Activated CD4-positive, alpha-beta T cell treated with anti-CD3 and anti-CD28 coated beads, Interleukin-2, amount 10 ng/mL, durations not matched to agents 7 days and 5 days (primary cell): ENCODE measurements at places on chromosomes 11 and 22.
A peak's percentile ranks its signal among the peaks of the same experiment; 100 is the strongest.

DNA sequence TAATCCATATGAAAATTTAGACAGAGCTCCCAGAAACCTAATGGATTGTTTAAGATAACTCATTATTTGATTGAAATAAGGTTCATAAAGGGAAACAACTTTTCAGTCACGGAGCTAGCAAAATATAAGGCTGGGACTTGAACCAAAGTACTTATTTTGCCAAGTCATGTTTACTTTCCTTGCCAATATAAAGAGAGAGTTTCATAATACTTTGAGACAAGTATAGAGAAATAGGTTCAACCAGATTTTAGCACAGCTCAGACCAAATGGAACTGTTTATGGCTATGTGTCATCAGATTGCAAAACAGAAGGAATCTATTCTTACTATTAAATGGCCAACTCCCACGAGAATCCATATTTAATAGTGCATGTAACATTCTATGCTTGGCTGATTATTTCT, 1517.5 kb upstream of the TENM4 start:
- DNase-seq: no peak

DNA sequence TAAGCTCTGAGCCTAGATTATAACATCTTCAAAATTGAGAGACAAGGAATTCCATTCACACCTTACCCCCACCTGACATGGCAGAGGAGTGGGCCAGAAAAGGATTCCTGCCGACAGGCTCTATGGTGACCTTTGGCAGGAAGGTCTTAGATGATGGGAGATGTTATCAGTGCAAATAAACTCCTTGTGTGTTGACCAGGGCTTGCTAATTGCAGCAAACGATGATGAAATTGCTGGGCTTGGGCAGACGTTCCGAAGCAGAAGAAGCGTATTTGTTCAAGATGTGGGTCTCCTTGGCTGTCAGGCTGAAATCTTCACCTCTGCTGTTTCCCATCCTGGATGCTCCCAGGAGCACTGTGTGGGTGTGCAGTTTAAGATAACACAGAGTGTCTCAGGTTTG, 183.7 kb upstream of the CADM1 start:
- DNase-seq: no peak

DNA sequence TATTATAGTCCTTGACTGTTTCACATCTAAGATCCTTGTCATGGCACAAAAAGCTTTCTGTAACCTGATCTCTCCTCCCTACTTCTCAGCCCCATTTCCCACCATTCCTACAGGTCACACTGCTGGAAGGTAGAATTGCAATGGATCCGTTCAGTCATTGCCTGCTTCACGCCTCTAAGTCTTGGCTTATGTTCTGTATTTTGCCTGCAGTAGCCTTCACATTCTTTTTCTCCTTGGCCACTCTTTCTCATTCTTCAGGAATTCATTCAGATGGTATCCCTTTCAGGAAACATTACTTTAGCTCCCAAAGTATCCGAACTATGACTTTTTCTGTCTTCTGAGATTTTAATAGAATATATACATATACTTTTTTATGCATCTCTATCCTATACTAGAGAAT, 731.5 kb downstream of the NTM start:
- DNase-seq: no peak

- DNase-seq: no peak
Measured at GRCh38 chr11:117573326-117573725, 223.7 kb downstream of the DSCAML1 start.

GRCh38 chr11:68997124-68997994, 15.7 kb downstream of the MRGPRF start:
- no peak for DNase-seq

DNA sequence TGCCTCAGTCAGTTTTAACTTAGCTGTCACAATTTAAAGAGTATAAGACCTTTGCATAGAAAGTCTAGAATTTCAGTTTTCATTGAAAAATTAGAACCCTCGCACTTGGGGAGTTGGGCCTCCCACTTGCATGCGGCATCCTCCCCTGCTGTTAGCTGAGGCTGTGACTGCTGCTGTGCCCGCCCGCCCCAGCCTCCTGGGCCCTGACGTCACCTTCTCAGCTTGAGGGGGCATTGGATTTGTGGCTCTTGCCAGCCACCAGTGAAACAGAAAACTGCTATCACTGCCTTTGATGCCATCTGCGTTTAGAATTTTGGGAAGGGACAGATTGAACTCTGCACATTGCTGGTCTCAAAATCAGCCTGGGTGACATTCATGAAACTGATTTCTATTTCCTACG, 108.7 kb downstream of the CTTN start:
- DNase-seq: no peak

- DNase-seq: no peak
Measured at GRCh38 chr11:80477178-80477577, 1036.3 kb upstream of the TENM4 start.

GRCh38 chr11:75563978-75564552, 2.0 kb downstream of the SERPINH1 start:
- no peak for DNase-seq

DNA sequence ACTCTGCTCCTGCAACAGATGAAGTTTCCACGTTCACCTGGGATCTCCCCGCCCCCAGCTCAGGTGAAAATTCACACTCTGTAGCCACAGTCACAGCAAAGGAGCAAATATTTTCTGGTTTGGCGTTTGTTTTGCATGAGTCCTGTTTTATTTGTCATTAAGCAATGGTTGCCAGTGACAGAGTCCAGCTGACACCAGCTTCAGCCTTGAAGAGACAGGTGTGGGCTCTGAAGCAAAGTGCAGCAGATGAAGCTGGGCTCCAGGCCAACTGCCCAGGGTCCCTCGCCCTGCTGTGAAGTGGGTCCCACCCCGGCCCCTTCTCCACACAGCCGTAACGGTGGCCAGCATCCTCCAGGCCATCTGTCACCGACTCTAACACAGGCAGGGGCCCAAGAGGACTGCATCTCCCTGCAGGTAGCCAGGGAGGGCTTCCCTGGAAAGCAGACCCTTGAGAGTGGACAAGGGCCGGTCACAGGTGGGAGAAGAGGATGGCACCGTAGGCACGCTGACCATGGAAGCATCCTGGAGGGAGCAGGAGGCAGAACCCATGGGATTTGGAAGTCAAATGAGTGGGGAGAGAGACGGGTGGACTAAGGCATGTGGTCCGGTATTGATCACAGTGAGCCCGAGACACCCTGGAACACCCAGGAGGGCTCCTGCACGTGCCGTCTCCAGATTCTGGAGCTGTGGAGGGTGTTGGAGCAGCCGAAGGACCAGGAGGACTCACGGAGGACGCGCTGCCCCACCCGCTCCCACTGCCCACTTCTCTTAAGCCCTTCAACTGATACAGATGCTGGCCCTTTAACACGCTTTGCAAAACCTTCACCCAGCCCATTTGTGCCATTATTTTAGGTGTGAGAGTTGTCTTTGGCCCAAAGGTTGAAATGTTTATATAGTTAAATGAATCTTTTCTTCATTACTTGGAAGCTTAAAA, 294.5 kb downstream of the BRD1 start:
- DNase-seq: no peak

- DNase-seq: no peak
Measured at GRCh38 chr22:26377170-26377830, 51.8 kb upstream of the ASPHD2 start.

GRCh38 chr22:23093051-23093788, 22.9 kb downstream of the GNAZ start:
- no peak for DNase-seq

DNA sequence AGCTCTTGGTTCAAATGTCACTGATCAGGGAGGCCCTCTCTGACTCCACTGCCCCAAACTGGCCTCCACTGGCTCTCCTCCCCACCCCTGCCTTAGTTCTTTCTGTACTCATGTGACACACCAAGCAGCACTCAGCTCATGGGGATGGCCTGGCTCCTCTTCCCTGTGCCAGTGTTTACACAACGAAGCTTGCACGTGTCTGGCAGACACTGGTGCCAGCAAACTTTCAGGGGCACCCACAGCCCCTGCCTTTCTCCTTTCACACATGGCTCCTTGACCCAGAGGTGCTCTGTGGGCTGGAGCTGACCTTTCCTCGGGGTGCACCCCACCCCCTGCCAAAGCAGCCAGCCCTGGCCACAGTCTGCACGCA, 37.6 kb upstream of the PARVG start:
- no peak for DNase-seq

- DNase-seq: no peak
Measured at GRCh38 chr22:38032681-38033521, 24.3 kb upstream of the PICK1 start.

- DNase-seq: no peak
Measured at GRCh38 chr11:64854534-64855502, 10.4 kb upstream of the CDC42BPG start.

GRCh38 chr11:116172156-116172555, 600.6 kb downstream of the BUD13 start:
- DNase-seq: no peak

- no peak for DNase-seq
Measured at GRCh38 chr11:128455766-128456165, 131.6 kb downstream of the ETS1 start.

GRCh38 chr11:73240190-73240781, 22.2 kb downstream of the P2RY2 start:
- DNase-seq: no peak

- peak; percentile 31 for DNase-seq
Measured at GRCh38 chr11:47399860-47400767, 8.3 kb upstream of the SLC39A13 start.

- peak; percentile 76 for DNase-seq
Measured at GRCh38 chr11:76807206-76807875, 24.2 kb downstream of the TSKU start.

DNA sequence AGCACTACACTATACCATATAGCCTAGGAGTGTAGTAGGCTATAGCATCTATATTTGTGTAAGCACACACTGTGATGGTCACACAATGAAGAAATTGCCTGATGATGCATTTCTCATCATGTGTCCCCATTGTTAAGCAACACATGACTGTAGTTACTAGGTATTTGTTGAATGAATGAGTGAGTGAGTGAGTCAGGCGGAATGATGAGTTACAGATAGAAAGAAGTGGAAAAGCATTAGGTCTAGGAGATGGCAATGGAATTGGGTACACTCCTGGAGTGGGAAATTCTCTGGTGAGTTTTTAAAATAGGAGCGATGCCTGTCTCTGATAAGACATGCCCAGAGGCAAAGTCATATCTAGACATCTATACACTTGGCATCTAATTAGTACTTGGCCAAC, 160.5 kb upstream of the TBCEL start:
- DNase-seq: no peak

GRCh38 chr11:112778877-112779266, 182.3 kb upstream of the NCAM1 start:
- DNase-seq: no peak

- no peak for DNase-seq
Measured at GRCh38 chr11:74248469-74248868, 63.0 kb downstream of the P4HA3 start.

GRCh38 chr11:10450462-10451425, 4.3 kb upstream of the AMPD3 start:
- DNase-seq: peak; percentile 46

DNA sequence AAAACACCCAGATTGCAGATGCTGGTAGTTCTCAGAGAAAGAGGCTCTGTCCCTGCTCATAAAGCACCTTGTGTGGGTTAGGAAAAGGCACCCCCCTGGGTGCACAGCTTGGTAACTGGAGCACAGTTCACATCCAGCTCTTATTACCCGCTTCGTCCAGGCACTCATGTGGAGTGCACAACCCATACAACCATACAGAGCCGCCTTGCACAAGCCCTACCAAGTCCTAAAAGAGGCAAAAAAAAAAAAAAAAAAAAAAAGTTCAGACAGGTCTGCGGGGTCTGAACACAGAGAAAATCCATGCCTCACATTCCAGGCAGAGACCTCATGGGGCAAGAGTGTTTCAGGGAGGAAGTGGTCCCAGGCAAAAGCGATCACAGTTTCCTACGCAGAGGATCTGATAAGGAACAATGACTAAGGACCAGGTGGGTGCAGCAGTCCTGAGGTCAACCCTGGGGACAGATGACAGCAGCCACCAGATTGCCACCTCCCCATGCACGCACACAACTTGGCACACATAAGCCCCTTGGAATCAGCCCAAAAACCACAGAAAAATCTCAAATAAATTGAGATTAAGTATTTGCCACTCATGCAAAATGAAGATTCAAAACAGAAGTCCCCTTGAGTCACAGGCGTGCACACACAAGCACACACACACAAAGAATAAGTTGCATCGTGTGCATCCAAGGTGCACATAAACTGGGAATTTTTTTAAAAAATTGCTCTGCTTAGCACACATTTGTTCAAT, 12.3 kb downstream of the MB start:
- no peak for DNase-seq

DNA sequence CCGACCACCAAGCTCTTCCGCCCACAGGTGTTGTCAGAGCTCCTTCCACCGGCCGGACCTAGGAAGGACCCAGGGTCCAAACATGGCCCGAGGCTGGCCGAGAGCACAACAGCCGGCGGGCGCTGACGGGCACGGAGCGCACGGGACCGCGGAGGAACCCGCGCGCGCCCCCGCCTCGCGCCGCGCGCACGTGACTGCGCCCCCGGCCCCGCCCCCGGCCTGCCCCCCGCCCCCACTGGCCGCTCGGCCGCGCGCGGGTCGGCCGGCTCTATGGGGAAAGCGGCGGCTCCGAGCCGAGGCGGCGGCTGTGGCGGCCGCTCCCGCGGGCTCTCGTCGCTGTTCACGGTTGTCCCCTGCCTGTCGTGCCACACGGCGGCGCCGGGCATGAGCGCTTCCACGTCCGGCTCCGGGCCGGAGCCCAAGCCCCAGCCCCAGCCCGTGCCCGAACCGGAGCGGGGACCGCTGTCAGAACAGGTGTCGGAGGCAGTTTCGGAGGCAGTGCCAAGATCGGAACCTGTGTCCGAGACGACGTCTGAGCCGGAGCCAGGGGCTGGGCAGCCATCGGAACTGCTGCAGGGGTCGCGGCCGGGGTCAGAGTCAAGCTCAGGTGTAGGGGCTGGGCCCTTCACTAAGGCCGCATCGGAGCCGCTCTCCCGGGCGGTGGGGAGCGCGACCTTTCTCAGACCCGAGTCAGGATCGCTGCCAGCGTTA, at the start of gene OSBP2:
TSS of gene OSBP2 (plus strand) at position 235 of the 711 bp plus-strand sequence. CDS start at position 271, 36 bp downstream.
- DNase-seq: peak; percentile 18

GRCh38 chr11:72617080-72617762, 57.0 kb downstream of the PDE2A start:
- no peak for DNase-seq

DNA sequence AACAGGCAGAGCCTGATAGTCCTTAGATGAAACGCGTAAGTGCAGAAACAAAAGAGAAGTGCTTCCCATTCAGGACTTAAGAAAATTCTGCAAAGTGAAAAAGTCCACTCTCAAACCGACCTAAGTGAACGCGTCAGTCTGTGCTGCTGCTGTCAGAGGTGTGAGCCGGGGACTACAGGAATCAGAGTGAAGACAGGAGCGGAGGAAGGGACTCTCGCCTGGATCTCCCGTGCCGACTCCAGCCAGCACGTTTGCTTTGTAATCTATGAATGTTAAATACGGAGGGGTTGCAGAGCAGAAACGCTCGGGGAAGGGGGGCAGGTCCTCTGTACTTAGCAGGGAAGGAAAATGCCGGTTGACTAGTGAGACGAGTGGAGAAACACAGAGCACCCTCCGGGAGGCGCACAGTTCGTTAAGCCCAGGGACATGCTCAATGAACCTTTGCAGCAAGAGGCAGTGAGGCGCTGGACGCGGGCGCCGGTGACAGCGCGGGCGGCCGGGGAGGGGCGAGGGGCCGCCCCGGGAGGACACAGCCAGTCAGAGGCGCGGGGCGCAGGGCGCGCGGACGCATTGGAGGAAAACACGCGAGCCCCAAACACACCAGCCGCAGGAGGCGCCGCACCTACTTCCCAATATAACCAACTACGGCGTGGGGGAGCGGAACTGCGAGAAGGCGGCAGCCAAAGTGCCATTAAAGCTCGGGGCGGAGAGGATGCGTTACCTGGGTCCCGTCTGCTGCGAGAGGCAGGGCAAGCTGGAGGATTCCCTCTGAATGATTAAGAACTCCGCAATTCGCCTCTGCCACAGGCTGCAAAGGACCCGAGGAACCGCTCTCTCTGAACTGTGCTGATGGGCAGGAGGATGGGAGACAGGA, at the start of gene CNTN5:
TSS of gene CNTN5 (plus strand) at position 598 of the 874 bp plus-strand sequence.
- DNase-seq: peak; percentile 11
